Adrenal gland (tissue), 19 donors: ENCODE measurements at places on chromosomes 3 and 15. TPM values are rescaled to one million over a fixed set of nuclear protein-coding genes. Genes with fewer than 3 reads are reported as not detected.

Gene HSPBAP1
- total RNA-seq = 5.7 TPM

DNA sequence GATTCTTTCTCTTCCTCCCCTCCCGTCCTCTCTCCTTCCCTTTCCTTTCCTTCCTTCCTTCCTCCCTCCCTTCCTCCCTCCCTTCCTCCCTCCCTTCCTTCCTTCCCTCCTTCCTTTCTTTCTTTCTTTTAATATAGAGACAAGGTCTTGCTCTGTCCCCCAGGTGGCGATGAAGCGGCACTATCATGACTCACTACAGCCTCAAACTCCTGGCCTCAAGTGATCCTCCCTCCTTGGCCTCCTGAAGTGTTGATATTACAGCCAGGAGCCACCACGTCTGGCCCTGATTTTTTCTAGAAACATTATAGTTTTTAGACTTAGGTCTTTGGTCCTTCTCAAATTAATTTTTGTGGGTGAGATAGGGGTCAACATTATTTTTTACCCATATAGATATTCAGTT lies 15.5 kb downstream of the GRM2 start:
- H3K4me3 ChIP-seq = no peak overlapping the region
- H3K4me1 ChIP-seq = no peaks in the 10 kb centered on the region
- no peak for DNase-seq
- H3K36me3 ChIP-seq = no peaks in the 10 kb centered on the region

GRCh38 chr3:169348929-169349621 lies 314.4 kb downstream of the MECOM start:
- H3K27ac ChIP-seq = no peak overlapping the region
- no peaks in the 10 kb centered on the region for H3K36me3 ChIP-seq
- no peak for DNase-seq

GRCh38 chr3:195356151-195357086 lies 85.5 kb upstream of the XXYLT1 start:
- no peak overlapping the region for H3K27ac ChIP-seq
- no peaks in the 10 kb centered on the region for H3K27me3 ChIP-seq
- H3K4me3 ChIP-seq = no peak overlapping the region
- DNase-seq = peak; percentile 80
- H3K4me1 ChIP-seq = peaks cover 4% of the 10 kb centered on the region

DNA sequence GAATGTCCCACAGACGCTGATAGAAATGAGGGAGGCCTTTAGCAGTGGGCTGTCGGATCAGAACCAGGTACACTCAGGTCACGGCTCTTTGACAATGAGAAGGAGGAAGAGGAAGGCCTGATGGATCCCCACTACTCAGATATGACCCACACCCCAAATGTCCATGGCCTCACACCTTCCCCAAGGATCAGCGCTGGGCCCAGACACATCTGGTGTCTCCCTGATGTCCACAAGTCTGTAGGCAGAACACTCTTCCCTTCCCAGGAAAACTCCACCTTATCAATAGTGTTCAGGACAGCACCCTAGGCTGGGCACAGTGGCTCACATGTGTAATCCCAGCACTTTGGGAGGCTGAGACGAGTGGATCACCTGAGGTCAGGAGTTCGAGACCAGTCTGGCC lies 33.3 kb upstream of the SFMBT1 start:
- no peak overlapping the region for H3K4me3 ChIP-seq
- H3K27me3 ChIP-seq = no peaks in the 10 kb centered on the region
- H3K36me3 ChIP-seq = no peaks in the 10 kb centered on the region
- H3K27ac ChIP-seq = no peak overlapping the region
- DNase-seq = peak; percentile 9
- H3K4me1 ChIP-seq = no peaks in the 10 kb centered on the region

GRCh38 chr3:24829629-24830229 lies 335.1 kb upstream of the THRB start:
- H3K4me3 ChIP-seq = no peak overlapping the region
- H3K27me3 ChIP-seq = peaks cover 26% of the 10 kb centered on the region
- H3K27ac ChIP-seq = no peak overlapping the region
- H3K4me1 ChIP-seq = peaks cover 14% of the 10 kb centered on the region
- no peak for DNase-seq

- no peaks in the 10 kb centered on the region for H3K36me3 ChIP-seq
- H3K27ac ChIP-seq = no peak overlapping the region
- H3K4me3 ChIP-seq = no peak overlapping the region
- DNase-seq = no peak
Observed at GRCh38 chr15:51290720-51291119, 47.7 kb downstream of the CYP19A1 start.

DNA sequence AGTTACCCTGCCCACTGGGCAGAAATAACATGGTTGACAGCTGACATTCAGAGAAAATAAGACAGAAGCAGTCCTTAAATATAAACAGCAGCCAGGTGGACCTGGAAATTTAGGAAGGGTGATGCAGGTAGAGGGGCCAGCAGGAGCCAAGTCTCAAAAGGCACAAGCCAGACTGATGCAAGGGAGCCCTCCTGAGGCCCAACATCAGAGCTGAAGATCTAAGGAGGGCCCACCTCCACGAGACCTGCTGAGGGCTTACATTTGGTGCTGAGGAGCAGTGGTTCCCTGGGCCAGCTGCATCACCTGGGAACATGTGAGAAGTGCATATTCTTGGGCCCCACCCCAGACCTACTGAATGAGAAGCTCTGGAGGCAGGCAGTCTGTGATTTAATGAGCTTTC lies 105.5 kb upstream of the TRIM42 start:
- H3K27ac ChIP-seq = no peak overlapping the region
- H3K4me3 ChIP-seq = no peak overlapping the region
- no peaks in the 10 kb centered on the region for H3K36me3 ChIP-seq
